ENCODE measurements at places on chromosomes 13 and 19.

- DNase-seq, result no peak
Observed at GRCh38 chr13:30868799-30869470, 37.1 kb upstream of the MEDAG start.

DNA sequence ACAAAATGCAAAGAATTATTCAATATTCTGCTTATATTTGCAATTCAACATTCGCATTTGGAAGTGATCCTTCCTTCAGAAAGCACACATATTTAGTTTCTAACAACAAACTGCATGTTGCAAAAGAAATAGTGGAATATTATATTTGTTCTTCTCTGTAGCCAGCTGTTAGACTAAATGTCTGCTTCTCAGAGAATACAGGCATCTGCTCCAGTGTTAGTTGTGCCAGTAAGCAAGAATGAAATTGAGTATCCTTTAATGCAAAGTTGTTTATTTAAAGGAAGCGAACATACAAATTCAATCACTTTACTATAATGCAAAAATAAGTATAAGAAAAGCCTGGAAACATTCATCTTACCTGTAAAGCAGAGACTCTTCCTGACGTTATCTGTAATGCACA is 663 bp downstream of the SLITRK6 start:
- no peak for DNase-seq

GRCh38 chr19:47241919-47242577 is 11.0 kb upstream of the BBC3 start:
- DNase-seq, result no peak

- DNase-seq, result no peak
Observed at GRCh38 chr19:8306235-8307054, 1.7 kb downstream of the CD320 start.

- no peak for DNase-seq
Observed at GRCh38 chr13:50587115-50587514, 256.4 kb downstream of the DLEU7 start.

GRCh38 chr13:75541287-75541686 is 3.6 kb upstream of the COMMD6 start:
- no peak for DNase-seq

DNA sequence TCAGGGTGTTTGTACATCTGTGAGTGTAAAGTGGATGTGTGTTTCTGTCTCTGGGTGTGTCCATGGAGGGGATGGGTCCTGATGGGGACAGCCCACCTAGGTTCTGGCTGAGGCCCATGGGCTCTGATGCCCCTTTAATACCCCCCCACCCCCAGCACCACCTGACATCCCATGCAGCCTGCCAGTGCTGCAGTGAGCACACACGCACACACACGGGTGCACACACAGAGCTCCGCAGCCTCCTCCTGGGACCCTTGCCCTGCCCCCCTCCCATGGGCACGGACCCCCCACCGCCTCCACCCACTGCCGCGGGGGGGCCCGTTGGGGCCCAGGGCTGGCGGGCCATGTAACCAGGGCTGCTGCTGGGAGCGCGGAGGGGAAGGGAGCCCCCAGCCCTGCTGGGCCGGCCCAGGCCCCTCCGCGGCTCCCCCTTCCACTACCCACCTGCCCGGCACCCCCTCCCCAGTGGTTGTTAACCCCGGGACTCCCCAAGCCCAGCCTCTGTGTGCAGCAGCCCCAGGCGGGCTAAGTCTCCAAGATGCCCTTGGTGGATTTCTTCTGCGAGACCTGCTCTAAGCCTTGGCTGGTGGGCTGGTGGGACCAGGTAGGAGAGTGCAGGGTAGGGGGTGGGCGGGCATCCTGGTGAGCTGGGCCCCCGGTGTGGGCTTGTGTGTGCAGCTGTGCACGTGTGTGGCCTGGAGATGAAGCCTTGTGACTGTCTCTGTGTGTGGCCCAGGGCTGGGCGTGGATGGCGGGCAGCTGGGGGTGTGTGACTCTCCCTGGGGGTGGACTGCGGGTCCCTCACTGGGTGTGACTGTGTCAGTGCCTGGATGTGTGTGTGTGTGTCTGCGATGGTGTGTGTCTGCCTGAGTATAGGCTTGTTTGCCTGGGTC is 32.6 kb downstream of the PDE4A start:
- DNase-seq, result no peak

DNA sequence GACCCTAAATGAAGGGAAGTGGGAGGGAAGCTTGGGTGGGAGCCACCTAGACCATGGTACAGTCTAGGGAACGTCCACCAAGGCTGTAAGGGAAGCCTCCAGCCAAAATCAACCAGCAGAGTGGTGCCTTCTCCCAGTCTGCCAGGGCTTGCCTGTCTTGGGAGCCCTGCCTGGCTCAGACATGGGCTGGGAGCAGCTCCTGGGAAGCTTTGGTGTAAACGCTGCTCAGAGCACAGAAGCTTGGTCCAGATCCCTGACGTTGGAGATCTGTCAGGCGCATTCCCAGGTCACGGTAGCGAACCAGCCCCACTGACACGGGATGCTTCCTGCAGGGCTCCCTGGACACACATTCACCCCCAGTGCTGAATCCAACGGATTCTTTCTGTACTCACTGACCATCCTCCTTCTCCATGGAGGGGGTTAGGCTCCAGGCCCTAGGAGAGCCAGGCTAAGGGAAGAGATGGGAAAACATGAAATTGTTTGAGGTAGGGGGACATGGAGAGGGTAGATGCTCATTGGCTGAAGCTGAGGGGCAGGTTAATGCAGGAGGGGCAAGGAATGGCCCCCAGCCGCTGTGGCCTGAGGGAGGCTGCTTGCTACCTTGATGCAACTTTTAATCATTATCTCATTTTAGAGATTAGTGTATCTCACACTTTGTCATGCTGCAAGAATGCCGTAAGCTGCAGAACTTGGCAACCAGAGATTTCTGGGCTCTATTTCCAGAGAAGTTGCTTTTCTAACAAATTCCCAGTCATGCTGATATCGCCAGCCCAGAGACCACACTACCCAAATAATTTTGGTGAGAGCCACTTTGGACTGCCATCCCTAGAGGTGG is 195.8 kb downstream of the UQCRFS1 start:
- DNase-seq, result no peak

- peak; percentile 82 for DNase-seq
Observed at GRCh38 chr19:898663-899062, 5.4 kb downstream of the RNU6-9 start.

DNA sequence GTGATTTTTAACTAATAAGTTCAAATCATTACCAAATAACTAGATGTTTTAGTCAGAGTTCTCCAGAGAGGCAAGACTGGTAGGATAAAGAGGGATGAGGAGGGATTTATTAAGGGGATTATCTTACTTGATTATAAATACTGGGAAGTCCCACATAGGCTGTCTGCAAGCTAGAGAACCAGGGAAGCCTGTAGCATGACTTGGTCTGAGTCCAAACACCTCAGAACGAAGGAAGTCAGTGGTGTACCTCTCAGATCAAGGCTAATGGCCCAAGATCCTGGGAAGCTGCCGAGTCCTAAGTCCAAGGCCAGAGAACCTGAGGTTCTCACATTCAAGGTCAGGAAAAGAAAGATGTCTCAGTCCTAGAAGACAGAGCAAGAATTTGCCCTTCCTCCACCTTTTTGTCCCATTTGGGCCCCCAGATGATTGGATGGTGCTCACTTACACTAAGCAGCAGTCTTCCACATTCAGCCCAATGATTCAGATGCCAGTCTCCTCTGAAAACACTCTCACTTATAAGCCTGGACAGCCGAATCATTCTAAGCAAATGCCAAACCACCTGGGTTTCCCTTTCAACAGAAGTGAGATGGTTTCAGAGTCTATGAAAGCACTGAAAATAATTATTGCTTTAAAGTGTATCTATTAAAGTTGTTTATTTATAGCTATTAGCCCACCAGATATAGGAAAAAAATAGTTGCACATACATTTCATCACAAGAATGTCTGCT is 1599.2 kb downstream of the OLFM4 start:
- DNase-seq, result no peak

GRCh38 chr13:67306742-67307141 is 76.6 kb upstream of the PCDH9 start:
- DNase-seq, result no peak

DNA sequence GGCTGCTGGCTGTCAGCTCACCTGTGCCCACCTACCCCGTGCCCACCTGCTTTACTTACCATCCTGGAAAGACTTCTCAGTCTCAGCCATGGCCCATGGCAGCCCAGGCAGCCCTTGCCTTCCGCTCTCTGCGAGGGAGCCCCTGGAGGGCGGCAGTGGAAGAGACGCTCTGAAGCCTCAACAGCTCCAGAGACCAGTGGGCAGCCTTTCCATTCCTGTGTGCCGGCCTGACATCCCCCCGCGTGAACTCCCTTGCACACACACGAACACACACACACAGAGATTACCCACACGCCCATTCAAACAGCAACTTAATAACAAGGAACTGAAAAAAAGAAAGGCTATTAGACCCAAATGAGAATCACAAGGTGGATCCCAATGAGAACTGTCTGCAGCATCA is 14.2 kb upstream of the RASA3 start:
- no peak for DNase-seq

DNA sequence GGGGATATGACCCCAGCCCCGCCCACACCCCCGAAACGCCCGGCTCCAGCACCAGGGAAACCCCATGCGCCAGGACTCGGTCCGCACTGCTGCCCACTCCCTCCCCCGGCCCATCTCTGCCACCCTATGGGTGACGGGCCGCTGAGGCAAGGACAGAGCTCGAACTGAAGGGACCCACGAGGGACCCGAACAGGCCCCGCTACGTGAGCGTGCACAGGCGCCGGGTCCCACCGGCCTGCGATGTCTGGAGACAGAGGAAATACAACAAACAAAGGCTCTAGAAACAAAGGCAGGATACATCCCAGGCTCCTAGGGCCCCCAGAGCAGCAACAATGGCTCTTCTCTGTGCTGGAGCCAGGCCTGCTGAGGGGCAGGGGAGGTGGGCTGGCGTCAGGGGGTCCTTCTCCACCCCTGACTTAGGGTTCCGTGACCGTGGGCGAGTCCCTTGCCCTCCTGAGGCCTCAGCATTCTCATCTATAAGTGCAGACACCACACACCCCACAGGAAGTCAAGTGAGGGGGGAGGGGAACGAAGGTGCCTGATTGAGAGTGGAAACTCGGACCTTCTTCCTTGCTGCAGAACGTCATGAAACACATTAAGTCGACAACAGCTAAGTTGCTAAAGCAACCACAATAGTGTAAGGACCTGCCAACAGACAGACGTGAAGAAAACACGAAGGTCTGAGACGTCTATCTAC is 3.1 kb downstream of the ABHD17A start:
- no peak for DNase-seq

GRCh38 chr13:48231933-48232332 is 1.1 kb upstream of the ITM2B start:
- DNase-seq, result no peak

DNA sequence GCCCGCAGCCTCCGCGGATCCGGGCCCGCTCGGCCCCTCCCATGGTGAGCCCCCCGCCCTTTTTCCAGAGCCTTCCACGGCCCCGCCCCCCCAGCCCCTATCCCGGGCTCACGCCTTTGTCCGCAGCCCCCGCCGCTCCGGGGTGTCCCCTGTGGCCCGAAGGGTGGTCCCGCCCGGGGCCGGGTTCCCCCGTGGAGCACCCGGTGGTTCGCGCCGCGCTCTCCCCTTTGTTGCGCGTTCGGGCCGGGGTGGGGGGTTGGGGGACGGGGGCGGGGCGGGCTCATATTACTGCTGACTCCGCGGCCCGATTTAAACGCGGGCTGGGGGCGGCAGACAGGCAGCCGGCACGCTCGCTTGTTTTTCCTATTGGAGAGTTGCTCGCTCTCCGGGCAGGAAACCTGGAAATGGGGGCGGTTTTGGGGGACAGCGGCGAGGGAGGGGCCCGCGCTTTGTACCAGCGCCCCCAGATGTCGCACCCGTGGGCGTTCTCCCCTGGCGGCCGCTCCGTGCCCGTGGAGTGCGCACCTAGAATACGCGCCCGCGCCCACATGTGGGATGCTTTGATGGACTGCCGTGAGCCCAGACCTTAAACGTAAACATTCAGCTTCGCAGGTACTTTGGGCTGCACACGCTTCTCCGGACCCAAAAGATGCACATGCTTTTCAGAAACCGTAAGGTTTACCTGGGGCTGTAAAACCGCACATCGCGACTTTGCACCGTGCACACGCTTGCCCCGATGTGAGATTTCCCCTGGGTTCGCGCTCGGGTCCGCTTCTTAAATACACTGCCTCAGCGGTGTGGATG is 699 bp downstream of the PTOV1 start:
- DNase-seq, result no peak

GRCh38 chr19:11482384-11483050 is 1.7 kb upstream of the ELAVL3 start:
- peak; percentile 87 for DNase-seq

DNA sequence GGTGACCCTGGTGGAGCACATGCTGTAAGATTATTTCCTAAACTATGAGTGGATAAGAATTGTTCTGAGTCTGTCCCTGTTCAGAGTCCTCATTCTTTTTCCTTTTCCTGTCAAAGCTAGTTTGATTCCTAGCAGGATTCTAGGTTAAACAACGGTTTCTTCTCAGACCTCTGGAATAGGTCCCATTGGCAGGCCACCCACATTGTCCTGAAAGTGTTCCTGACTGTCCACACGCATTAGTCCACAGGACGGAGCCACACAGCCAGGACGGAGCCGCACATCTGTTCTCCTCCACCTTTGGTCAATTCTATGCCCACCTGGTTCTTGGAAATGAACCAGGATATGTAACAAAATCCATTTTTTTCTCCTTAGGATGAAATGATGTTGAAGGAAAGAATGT is 46.1 kb downstream of the ANKRD10 start:
- no peak for DNase-seq

DNA sequence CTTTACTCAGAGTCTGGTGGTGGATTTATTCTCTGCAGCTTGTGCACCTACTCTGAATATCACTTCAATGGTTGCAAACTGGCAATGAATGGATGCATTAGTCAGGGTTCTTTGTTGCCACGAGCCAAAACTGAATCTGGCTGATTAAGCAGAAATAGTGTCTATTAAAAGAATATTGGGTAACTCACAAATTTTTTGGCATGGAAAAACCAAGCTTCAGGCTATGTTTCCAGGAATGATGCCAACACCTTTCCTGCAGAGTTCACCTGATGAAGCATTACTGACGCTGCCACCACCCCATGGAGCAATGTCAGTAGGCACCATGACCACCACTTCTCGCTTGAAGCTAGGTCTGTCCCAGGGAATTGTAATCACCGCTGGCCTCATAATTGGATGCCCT is 597.8 kb upstream of the SLC10A2 start:
- no peak for DNase-seq

DNA sequence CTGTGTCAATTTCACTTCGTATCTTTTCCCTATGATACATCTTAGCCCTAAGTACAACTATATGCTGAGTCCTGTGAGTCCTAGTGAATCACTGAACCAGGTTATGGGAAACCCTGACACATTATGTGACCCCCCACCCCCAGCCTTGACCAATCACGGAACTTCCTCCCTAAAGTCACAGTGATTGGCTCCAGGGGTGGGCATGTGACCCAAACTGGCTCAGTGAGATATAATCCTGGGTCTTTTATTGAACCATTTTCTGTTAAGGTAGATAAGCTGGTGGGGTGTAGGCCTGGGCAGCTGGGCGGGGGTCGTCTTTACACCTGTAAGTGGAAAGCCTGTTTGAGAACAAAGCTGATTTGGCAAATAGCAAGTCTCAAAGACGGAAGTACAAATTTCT is 19.8 kb upstream of the FBL start:
- no peak for DNase-seq

DNA sequence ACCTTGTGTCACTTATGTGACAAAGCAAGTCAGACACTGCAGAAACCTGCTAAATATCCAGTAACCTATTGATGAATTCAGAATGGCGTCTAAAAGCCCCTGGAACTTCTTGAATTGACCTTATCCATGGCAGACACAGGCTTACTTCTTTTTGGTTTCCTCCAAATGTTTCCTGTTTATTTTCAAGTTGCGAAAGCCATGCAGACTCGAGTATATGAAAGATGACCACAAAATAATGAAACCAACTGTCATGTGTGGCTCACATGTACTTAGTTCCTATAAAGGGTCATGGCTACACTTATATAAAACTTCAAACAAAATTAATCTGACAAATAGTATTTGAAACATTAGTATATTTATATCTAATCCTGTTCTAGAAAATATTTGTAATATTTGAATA is 113.1 kb upstream of the FNDC3A start:
- no peak for DNase-seq
